ENCODE measurements at places on chromosomes 16 and 17. TPM values are rescaled to one million over a fixed set of nuclear protein-coding genes. Genes with fewer than 3 reads are reported as not detected.
A peak's percentile ranks its signal among the peaks of the same experiment; 100 is the strongest.

DNA sequence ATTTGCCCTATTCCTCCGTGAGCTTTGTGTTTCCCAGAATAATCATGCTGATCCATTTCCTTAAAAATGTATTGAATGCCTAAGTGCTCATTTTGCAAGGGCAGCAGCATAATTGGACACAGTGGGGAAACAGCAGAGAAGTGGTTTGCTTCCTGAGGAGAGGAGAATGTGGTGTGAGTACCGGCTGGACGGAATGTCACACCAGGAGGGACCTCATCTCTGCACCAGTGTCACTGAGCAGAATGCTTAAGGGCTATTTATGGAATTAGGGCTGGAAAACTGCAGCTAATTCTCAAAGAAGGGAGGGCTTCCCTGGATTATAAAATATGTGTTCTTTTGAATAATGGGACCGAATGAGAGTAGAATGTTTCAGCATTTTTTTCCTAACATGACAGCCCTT, 1100.6 kb upstream of the RBFOX1 start:
- no peak for DNase-seq

DNA sequence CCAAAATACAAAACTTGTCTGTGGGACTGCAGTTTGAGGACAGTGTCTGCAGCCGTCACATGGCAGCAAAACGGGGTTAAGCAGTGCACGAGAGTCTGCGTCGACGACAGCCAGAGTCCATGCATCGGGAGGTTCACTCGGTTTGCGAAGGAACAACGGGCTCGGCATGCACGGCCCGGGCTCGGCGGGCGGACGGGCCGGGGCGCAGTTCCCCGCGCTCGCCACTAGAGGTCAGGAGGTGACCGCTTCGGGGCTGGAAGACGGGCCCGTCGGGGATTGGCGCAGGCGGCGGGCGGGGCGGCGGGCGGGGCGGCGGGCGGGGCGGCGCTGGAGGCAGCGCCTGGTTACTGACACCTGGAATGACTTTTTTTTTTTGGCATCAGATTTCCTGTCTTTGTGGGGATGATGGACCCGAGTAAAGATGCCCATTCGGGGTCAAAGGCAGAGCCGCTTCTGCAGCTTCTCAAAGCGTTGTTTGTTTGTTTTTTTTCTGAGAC, 6.5 kb downstream of the SCGB1C2 start:
- DNase-seq: peak; percentile 83

DNA sequence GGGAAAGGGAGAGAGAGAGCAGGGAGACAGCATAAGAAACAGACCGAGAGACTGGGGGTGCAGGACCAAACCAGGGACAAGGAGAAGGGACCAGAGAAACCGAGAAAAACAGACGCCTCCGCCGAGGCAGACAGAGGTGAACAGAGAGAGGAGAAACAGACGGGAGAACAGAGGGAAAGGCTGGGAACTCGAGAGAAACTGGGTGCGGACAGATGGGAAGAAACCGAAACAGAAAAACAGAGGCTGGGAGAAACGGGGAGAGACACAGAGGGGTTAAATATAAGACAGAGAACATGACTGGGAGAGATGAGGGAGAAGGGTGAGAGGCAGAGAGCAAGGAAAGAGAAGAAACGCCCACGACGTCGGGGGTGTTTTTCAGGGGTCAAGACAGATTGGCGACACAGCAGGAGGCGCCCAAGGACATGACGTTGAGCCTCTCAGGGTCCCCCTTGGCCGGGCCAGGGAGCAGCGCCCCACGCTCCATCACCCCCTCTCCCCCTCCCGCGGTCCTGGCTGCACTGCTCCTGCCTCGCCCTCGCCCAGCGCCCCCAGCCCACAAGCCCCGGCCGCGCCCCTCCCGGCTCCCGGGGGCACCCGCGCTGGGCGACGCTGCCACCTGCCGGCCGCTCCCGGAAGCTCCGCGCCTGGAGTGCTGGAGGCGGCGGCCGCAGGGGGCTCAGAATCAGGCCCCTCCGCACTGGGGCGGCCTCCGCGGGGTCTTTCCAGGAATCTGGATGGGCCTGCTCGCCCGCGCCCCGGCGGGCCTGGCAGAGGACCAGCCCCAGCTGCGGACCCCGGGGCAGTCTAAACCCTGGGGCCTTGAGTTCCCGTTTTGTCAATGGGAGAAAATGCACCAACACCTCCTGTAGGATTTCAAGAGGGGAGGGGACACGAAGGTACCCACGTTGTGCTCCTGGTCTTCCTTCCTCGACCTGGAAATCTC, 1.3 kb upstream of the TMEM92 start:
- peak; percentile 48 for DNase-seq

Gene GLYR1
- total RNA-seq: 85.6 TPM
